HCT116 (cell line): ENCODE measurements at places on chromosomes 13 and 19. TPM values are rescaled to one million over a fixed set of nuclear protein-coding genes. Genes with fewer than 3 reads are reported as not detected.

The CLDND2 gene
- 1.8 TPM for total RNA-seq

DNA sequence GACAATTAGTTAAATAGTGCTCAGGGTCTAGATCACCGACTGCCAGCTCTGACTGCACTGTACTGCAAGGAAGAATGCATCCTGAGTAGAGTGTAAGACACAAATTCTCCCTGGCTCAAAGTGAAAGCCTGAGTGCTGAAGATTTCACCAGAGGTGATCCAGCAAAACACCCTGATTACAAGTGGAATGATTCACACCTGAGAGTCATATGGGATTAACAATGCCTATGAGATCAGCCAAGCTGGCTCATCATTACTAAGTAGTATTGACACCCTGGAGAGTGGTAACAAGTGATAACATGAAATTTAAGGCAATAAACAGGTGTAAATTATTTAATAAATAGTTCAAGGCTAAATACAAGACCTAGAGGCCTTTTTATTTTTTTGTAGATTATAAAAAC lies 403.8 kb upstream of the PRR20A start:
- DNase-seq: no peak

DNA sequence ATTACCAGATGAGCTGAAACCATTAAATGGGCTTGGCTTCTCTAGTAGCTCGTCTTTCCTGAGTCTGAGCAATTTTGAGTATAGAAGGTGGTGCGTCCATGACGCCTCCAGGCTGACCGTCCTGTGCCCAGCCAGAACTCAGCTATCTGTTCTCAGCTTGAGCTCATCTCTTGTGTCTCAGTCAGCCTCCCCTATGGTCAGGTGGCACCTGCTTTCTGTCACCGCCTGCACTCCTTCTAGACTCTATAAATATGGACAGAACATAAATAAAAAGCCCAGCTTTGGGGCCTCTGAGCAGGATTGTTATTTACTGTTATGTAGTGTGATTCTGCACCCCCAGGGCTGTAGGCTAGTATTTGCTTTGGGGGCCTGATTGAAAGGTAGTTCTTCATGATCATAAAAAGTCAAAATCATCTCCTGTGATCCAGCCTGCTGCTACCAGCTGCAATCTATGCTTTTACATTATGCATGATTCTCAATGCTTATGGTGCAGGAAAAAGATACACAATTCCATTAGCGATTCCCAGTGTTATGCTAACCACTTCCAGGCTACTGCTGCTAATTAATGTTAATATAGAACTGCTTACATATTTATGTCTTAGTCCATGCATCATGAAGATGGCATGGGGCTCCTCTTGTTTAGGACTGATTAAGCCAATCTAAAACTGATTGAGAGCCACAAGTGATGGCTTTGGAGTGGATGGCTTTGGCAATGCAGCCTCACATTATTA lies 72.5 kb upstream of the TMTC4 start:
- no peak for DNase-seq

The CYP4F11 gene
- total RNA-seq: 17.9 TPM

GRCh38 chr13:40340368-40341095 lies 325.9 kb downstream of the FOXO1 start:
- no peak for DNase-seq

The UBE2L5 gene
- 0.15 TPM for total RNA-seq

GRCh38 chr13:70964124-70964523 lies 855.9 kb upstream of the KLHL1 start:
- DNase-seq: no peak

GRCh38 chr13:110575322-110576069 lies 14.0 kb upstream of the RAB20 start:
- DNase-seq: no peak

The PRR36 gene
- 7.5 TPM for total RNA-seq

The ZNF285 gene
- total RNA-seq: not detected

The KLK13 gene
- total RNA-seq: 3.2 TPM

The ZNF99 gene
- total RNA-seq: not detected

GRCh38 chr13:35723053-35723461 lies 246.6 kb upstream of the MAB21L1 start:
- DNase-seq: no peak

DNA sequence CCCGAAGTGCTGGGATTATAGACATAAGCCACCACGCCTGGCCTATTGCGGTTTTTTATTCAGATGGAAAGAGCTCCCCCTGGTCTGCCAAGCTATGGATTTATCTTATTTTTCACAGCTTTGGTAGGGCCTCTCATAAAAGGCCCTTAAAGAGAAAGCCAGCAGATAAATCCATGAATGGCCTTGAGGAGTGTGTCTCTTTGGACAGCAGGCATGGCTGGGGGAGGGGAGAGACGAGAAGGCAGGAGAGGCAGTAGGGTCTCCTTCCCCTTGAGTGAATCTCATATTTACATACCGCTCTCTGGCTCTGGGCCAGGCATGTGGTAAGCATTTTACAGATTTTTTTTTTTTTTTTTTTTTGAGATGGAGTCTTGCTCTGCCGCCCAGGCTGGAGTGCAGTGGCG lies 25.2 kb downstream of the MARK4 start:
- DNase-seq: no peak

DNA sequence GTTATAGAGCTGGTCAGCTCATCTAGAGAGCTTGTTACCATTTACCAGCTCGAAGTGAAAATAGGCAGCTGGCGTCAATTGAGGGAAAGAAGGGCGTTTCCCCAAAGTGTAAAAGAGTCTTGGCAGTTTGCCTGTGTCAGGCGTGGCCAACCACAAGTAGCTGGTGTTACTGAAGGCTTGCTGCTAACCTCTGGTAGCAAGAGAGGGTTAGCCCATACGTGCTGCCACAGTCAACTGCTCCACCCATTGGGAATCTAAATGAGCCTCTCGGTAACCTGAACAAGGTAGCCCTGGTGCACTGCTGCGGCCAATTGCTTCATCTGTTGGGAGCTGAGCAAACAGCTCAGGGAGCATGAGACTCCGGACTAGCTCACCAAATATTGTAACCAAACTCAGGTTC lies 314.9 kb upstream of the SLITRK5 start:
- no peak for DNase-seq

The ZNF221 gene
- 2.5 TPM for total RNA-seq

DNA sequence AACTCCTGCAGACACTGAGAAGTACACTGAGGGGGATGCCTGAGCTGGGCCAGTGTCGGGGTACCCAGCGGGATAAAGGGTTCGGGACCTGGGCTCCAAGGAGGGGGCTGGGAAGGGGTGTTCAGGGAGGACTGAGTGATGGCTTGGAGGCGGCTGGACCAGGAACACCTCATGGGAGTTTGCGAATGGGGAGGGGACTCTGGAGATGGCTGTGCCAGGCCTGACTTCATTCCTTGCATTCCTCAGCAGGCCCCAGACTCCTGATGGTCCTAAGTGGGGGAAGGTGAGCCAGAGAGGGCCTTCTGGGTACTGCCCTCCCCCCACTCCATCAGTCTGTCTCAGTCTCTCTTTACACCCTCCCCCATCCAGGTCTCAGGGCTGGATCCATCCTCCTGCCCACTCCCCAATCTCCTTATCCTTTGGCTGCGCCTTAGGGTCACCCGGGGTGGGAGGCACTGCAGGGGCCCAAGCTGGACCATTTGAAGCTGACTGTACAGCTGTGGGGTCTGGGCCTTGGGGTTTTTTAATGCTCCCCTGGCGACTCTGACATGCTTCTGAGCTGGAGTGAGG lies 13.8 kb downstream of the PAK4 start:
- no peak for DNase-seq

GRCh38 chr19:35114353-35115176 lies 1.1 kb upstream of the FXYD3 start:
- DNase-seq: peak; percentile 51

DNA sequence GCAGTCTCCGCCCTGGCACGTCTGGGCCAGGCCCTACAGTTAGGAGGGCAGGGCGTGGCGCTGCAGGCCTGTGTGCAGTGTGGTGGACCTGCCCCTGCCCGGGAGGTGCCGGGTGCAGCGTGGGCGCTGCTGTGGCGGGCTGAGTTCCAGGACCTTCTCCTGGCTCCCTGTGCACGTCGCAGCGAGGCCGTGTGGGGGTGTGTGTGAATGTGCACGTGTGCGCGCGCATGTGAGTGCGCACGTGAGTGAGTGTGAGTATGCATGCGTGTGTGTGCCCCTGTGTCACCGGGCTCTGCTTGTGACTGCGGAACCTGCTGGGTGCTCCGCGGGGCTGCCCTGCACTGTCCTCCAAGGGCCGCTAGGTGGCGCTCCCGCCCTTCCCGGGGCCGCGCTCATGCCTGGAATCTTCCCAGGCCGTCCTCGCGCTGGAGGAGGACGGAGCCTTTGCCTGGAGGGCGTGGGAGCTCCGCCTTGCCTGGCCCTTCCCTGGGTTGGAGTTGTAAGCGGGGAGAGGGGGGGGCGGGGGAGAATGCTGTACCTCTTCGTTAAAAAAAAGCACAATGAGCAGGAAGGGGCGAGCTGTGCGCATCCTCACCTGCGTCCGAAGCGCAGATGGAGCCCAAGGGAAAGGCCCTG lies 79.3 kb downstream of the KDM4B start:
- DNase-seq: no peak

The LILRB5 gene
- total RNA-seq: not detected

DNA sequence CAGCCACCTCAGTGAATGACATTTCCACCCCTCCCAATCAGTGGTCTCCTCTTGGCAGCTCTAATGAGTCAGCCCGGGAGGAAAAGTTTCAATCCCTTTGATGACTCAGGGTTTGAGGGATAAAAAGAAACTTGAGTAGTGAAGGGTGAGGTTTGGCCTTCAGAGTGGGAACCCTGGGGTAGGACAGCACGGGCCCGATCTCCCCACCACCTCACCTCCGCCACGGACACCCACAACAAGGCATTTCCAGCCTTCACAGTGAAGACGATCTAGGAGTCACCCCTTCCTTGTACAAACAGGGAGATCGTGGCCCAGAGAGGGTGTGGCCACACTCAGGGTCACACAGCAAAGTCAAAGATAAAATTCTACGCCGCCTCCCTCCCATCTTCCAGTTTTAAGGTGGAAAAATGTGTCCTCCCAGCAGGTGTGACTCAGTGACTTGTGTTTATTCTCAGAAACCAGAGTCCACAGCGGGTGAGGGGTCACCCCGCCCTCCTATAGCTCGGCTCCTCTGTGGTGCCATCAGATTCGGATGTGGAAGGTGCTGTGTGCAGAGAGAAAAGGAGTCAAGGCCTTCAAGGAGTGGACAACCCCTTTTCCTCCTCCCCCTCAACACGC lies 12.3 kb downstream of the CIB3 start:
- peak; percentile 95 for DNase-seq

DNA sequence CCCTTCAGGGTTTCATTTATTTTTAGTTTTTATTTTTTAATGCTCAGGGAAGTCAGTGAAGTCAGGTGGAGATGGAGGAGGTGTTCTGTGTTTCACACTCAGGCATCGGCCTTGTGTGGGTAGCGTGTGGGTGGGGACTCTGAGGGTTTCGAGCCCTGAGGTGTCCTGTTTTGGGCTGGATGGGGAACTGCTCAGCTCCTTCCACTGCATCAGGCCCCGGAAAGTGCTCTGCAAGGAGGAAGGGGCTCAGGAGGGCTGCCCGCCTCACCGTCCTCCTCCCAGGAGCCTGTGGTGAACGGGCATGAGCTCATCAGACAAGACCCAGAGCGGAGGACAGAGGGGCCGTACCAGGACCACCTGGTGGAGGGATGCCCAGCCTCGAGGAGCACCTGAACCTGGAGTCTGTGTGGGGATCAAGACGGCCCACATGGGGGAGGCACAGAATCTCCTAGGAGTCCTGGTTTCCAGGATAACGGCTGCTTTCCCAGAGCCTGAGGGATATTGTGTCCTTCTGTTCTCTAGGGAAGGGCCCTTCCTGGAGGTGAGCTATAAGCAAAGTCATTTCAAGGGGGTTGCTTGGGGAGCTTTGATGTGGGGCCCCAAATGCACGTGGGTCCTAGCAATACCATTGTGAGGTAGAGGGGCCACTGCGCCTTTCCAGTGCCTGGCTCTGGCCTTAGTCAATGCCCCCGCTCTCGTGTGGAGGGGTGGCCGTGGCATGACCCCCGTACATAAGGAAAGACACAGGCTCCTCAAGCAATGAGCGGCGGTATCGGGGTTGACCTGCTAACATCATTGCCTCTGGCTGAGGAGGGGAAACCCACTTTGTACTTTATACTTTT lies 13.5 kb upstream of the GAS6 start:
- no peak for DNase-seq

- no peak for DNase-seq
Observed at GRCh38 chr13:104868806-104869205, 1666.7 kb downstream of the EFNB2 start.

The LAIR2 gene
- total RNA-seq: not detected

The COL4A1 gene
- 0.57 TPM for total RNA-seq

DNA sequence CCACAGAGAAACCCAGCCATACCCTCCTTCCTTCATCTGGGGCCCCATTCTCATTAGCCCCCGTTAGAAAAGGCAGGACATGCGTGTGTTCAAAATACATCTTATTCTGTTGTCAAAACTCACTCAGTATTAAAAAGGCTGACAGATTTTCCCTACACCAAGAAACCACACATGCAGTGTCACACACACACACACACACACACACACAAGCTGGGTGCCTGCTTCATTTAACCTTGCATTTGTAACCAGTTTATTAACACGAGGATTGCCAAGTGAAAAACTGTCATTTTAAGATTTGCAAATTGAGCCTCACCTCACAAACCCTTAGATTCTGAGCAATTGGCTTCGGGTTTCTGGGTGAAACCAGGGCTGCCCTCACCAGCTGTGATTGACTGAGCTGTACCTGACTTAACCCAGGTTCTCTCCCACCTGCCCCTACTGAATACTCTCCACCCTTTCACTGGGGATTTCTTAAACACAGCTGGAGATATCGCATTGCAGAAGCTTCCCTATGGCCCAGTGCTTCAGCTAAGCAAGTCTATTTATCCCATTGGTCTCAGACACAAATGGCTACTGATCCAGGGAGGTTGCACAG lies 172.7 kb upstream of the ZNF507 start:
- no peak for DNase-seq

DNA sequence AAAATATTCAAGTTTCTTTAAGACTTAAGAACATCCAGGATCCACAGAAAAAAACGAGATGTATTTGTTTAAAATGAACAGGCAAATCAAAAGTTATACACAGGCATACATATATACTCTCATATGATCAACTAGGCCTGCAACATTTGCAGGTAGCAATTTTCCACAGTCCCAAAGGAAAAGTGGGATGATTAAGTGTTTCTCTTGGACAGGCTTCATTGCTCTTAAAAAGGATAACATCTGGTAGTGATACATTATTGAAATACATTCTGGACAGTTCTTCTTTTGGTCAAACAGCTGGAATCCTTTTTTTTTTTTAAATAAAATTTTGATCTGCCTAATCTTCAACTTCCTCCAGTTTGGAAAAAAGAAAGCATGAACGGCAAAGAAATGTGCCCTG lies 114.8 kb upstream of the TDRD3 start:
- DNase-seq: no peak

DNA sequence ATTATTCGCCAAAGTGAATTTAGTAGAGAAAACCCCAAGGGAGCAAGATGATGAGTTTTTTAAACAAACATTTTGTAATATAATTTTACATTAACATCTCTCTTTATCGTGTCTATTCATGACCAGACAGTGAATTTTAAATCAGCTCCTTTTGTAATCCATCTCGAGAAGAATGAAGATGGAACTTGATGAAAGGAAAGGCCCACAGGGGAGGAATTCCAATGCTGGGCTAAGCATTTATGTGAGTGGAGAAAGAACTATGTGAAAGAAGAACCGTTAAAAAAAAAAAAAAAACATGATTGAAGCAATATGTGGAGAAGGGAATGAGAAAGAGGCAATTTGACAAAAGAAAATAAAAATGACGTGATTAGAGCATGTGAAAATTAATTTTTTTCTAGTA lies 170.6 kb downstream of the KCTD12 start:
- no peak for DNase-seq

The DLEU7 gene
- not detected for total RNA-seq

The URAD gene
- not detected for total RNA-seq

GRCh38 chr19:1465191-1466016 lies 13.6 kb downstream of the C19orf25 start:
- DNase-seq: no peak
